ENCODE measurements at places on chromosomes 12 and 14.

DNA sequence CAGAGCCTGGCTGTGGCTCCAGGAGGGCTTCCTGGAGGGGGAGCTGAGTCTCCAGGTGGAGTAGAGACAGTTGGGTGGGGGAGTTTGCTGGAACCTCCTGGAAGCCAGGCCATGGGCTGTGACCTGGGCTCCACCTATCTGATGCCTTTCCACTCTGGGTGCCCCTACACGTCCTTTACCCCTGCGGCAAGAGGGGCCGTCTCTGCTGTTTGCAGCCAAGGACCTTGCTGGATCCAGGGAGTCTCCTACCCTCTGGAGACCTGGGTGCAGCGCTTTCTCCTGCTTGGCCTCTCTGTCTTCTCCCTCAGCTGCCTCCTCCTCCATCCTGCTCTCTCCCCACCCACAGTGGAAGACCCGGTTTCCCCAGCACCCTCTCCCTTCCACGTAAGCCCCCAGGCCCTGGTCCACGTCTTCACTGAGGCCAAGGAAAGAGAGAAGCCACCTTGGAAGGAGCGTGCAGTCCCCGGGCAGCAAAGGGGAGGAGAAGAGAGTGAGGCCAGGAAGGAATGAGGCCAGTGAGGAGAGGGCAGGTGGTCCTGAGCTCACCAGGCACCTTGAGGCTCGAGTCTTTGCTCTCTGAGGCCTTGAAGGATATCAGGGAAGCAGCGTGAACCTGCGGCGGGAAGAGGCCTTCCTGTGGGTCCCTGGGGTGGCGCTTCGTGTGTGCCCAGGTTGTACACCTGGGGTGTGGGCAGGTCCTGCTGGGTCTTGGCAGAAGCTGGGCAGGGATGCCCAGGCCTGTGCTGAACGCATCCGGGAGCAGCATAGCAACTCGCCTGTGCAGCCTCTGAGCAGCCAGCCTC is 294.3 kb upstream of the RTL1 start:
- no peak for DNase-seq

DNA sequence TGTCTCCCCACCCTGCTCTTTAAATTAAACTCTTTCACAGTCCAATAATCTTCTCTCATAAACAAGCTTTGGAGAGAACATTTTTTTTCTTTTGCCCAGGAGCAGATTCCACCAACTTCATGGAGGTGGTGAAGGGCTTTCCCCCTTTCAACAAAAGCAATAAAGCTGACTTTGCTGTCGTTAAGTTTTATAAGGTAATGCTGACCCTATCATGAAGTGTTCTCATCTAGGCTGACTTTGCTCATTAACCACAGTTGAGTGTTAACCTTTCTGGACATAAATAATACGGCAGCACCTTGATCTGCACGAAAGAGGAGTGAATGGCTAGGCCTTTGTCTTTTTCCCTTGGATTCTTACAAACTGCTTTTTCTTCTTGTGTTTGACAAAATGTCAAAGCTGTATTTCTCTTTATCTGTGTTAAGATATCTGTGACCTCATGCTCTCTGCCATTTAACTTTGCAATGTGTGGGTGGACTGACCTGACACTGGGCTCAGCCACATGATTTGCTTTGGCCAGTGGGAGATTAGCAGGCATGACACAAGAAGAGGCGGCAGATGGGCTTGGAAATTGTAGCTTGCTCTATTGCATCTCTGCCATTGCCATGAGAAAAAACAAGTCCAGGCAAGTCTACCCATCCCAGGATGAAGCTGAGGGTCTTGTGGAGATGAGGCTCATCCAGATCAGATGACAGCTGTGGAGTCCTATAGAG is 470.9 kb upstream of the CCDC196 start:
- DNase-seq: no peak

DNA sequence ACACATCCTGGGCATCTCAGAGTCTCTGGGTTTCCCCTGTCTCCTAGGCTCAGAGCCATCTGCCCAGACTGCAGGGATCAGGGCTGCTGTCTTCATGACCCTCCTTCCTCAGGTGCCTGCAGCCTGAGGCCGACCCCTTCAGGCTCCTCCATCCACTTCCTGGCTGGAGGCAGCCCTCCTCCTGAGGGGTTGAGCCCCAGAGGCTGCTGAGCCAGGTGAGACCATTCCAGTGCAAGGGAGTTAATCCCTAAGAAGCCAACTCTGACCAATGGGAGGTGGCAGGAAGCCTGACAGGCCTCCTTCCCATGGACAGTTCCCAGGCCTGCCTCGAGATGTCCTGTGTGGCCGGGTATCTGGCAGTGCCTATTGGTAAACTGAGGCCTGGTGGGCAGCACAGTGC is 8.4 kb upstream of the PPP4R4 start:
- no peak for DNase-seq

GRCh38 chr12:75480469-75480949 is at the start of gene GLIPR1:
Gene GLIPR1 (plus strand): TSS chr12:75480755. CDS start chr12:75480881, 126 bp downstream.
- peak; percentile 51 for DNase-seq

- DNase-seq: no peak
Observed at GRCh38 chr12:14935031-14935430, 3.3 kb downstream of the ERP27 start.

DNA sequence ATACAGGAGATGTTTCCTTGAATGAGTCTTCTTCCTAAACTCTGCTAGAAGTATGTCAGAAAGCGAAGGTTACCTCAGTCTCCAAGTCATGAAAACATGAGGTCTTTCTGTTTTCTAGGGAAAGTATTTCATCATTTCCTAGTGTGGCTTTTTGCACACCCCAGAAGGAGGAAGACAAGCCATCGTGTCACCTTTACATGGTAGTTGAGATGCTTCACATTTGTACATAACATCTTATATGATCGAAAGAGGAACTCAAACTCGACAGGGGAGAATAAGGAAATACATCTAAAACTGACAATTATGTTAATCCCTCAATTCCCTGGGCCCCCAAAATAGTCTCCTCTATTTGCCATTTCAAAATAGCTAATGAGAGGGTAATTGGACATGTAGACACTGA is 214.1 kb upstream of the PLEKHG7 start:
- no peak for DNase-seq

DNA sequence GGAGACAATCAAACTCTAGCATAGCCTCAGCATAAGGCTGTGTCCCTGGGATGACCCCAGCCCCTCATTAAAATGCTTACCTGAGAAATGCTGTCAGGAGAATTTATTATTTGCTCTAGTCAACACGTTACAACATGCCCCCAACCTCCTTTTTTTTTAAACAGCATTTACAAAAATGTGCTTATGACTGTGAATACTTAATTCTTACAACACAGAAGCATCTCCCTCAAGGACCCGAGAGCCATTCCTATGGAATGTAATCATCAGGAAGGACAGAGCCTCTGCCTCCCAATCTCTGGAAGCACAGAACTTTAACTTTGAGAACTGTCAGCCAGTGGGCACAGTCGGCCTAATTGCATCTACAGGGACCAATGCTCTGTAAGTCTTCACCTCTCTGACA is 136.6 kb upstream of the OVCH1 start:
- DNase-seq: no peak

DNA sequence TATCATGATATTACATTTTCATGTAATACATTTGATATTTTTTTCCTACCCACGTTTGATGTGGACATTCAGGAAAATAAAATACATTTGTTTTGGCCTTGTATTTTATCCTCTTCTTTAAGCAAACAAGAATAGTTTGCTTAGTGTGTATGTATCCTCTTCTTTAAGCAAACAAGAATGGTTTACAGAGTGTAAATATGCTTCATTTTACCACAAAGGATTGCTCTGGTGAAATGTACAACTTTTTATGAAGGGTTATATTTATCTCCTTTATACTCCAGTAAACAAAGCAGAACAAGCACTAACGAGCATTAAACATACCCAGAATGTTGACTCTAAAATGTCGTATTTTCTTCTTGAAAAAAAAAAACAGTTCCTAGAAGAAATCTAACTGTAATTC is 244.7 kb downstream of the KCNH5 start:
- no peak for DNase-seq

GRCh38 chr12:118330421-118331018 is 42.2 kb downstream of the TAOK3 start:
- DNase-seq: no peak

DNA sequence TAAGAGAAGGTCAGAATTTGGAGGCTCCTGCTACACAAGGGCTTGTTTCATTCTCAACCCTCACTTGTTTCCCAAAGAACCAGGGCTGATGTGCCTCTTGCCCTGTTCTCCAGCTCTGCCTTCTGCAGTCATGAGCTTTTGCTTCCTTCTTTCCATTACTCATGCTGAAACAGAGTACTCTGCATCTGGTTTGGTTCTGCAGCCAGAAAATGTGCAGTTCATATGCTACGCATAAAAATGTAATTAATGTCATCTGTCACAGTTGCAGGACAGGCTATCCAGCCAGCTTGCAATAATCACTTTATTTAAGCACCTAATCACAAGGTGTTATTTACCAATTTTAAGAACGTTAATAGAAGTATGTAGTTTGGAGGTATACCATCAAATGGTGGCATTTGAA is 150.2 kb downstream of the SRGAP1 start:
- DNase-seq: no peak

- DNase-seq: no peak
Observed at GRCh38 chr12:52942066-52942900, 6.6 kb upstream of the KRT18 start.

GRCh38 chr12:46390304-46390703 is 17.7 kb upstream of the SLC38A2 start:
- DNase-seq: no peak
